ENCODE measurements at places on chromosomes 16 and 17.

GRCh38 chr16:18049547-18050133 is 286.9 kb downstream of the NPIPA8 start:
- DNase-seq = no peak

- DNase-seq = peak; percentile 90
These were observed at the start of the genes PRMT7 and SLC7A6OS for GRCh38 chr16:68310774-68311511. Gene PRMT7 (plus strand): TSS chr16:68311019. CDS start chr16:68315980, 4,961 bp downstream. Gene SLC7A6OS (minus strand): TSS chr16:68310946. CDS start chr16:68310926, 20 bp downstream.

GRCh38 chr17:49647256-49647585 is 30.7 kb downstream of the SPOP start:
- DNase-seq = no peak

DNA sequence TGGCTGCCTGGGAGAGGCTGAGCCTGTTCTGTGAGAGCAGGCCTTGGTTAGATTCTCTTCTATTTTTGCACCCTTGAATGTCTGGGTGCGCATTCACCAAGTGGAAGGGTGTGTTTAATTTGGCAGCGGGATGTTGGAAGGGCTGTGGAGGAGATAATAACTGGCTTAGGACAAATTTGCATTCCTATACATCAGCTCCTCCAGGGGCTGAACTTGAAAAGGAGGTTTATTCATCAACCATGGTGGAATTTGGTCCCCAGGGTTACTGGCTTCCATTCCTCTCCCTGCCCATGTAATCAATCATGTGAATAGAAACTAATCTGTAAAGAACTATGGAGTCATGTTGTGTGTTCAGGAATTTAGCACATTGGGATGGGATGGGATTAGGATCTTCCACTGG is 100.2 kb upstream of the FOXF1 start:
- DNase-seq = no peak

DNA sequence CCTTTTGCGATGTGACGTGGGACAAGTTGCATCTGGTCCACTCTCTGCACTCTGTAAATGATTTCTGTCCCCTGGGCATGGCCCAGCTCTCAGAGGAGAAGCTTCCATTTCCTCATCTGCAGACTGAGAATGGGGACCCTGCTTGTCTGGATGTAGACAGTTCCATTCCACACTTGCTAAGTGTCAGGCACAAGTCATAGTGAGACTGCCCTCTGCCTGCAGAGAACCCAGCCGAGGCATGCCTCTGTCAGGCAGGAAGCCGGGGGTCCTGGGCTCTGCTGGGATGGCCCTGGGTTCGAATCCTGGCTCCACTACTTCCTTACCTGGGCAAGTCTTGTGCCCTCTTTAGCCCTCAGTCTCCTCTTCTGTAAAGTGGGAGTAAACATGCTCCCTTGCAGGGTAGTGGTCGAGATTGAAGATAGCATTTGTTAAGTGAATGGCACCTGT is 4.1 kb downstream of the MAP2K3 start:
- DNase-seq = no peak

DNA sequence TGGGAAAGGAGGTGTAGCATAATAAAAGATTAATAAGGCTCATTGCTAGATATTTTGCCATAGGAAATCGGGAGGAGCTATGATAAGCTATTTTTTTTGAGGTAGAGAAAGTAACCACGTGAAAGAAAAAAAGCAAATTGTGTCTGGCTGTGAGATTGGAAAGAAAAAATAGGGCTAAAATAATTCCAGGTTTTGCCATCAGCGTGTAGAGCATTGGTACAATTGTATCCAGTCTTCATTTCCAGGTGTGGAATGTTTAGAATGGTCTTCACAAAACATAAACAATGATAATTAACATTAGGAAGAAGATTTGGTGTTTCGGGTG is 1.1 kb downstream of the TANC2 start:
- DNase-seq = no peak

DNA sequence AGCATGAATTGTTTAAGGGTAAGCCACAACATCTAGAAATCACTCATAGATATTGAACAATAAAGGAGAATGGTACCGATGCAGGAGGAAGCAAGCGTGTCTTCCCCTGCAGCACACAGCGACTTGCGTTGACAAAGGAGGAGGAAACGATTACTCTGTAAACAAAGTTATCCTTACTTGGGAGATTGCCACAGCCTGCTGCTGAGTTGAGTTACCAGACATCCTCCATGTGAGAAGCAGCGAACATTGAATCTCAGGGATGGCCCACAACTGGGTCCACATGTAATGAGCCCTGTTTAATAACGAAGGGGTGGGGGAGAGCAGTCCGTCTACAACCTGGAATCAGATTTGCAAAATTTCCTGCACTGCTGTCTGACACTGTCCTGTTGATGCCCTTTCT is 27.7 kb downstream of the CLUH start:
- DNase-seq = peak; percentile 20

DNA sequence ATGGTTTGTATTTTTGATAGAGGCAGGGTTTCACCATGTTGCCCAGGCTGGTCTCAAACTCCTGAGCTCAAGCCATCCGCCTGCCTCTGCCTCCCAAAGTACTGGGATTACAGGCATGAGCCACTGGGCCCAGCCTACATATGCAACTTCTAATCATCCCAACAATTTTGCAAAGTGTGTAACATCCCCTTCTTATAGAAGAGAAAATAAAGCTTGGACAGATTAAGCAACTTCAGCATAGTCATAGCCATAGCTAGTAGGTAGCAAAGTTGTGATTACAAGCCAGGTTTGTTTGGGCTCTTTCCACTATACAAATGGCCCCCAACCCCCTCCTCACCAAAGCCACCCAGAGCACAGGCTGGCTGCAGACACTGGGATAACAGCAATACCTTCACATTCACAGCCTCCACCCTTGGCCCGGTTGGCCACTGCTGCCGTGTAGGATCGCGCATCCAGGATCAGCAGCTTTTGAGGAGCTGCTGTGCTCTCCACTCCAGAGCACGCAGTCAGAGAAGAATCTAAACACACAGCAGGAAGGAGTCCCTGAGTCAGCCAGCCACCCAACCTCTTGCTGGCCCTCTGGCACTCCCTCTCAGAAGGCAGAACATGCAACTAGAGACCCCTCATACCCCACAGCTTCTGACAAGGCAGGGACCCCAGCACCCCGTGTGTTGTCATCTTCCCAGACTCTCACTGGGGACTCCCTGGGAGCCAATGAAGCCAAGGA is 7.9 kb downstream of the MTMR4 start:
- peak; percentile 46 for DNase-seq

DNA sequence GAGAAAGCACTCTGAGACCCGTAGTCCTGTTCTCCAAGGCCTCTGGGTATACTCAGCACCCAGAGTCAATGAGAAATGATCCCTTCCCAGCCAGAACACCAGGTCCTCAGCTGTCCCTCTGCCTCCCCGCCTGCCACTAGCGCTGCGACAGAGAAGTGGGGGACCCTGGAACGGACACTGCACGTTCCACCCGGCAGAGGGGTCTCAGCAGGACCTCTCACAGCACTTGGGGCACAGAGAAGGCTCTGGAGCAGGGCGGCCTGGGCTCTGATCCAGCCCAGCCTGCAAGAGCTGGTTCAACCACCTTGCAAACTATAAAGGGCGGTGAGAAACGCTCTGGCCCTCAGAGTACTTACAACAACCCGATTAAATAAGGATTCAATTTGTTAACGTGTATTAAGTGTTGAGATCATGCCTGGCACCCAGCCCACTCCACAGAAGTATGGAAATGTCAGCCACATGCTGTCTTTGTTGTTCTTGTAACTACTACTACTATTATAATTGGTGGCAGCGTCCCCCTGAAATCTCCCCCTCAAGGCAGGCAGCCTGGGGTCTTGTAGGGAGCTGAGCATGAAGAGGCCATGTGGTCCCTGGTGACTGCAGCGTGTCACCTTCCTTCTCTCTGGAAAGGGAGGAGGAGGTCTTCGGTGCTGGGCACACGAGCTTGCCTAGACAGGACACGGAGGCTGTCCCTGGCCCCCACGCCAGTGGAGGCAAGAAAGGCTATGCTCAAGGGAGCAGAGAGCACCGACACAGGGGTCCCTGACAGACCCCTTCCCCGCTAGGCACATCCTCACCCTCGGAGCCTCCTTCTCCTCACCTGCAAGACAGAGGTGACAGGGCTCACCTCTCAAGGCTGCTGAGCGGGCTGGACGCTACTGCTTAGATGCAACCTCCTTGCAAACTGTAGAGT is 2.4 kb downstream of the OSGIN1 start:
- peak; percentile 47 for DNase-seq

DNA sequence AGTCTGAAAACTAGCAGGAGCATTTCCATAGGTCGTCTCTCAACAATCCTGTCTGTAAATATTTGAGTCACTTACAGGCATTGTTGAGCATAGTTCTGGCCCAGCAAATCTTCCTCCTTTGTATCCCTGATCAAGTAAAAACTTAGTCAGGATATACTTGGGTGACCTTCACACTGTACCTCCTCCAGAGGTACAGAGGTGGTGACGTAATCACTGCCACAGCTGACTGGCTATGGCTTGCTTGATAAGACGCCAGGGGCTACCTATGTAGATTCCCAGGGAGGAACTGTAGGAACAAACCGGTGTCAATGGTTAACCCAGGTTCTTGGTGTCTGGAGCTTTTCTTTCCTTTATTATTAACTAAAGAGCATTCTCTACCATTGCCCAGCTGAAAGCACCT is at the start of gene KCNJ16:
TSS of gene KCNJ16 (plus strand) at position 270 of the 400 bp plus-strand sequence. CDS start 56,863 bp downstream, outside the sequence.
- DNase-seq = no peak

DNA sequence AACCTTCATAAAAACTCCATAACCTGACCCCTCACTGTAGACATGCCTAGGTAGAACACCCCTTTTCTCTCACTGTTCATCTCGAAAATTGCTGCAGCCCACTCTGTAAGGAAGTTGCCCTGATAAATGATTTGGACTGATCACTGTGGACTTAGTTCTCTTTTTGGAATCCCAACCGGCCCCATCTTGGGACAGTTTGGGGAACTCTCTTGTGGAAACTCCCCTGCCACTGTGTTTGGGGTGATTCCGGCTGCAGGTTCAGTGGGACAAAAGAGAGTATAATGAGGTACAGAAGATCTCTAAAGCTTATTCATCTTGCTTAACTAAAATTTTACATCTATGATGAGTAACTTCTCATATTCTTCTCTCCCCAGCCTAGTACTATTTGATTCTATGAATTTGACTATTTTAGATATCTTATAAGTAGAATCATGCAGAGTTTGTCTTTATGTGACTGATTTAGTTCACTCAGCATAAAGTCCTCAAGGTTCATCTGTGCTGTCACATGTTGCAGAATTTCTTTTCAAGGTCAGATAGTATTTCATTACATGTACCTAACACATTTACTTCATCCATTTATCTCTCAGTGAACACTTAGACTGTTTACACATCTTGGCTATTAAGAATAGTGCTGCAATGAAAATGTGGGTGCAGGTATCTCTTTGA is 84.9 kb downstream of the ABCA8 start:
- DNase-seq = no peak

- DNase-seq = no peak
These were observed 856.7 kb downstream of the CDH8 start for GRCh38 chr16:61179561-61179960.

DNA sequence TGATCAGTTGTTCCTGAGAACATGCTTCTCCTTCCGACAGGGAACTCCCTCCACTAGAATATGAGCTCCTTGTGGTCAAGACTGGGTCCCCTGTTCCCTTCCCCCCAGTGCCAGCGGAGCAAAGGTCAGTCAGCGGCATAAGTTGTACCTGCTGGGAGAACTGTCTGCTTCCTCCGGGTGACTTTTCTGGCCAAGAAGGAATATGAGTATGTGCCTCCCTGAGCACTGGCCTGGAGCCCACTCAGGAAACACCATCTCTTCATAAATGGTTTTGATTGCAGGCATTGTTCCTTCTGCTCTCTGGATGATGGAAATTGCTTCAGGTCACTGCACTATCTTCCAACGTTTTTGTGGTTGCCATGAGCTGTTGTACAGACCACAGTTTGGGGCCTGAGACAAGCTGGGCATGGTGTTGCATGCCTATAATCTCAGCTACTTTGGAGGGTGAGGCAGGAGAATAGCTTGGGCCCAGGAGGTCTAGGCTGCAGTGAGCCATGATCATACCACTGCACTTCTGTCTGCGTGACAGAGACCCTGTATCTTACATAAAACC is 2.9 kb upstream of the P4HB start:
- no peak for DNase-seq

DNA sequence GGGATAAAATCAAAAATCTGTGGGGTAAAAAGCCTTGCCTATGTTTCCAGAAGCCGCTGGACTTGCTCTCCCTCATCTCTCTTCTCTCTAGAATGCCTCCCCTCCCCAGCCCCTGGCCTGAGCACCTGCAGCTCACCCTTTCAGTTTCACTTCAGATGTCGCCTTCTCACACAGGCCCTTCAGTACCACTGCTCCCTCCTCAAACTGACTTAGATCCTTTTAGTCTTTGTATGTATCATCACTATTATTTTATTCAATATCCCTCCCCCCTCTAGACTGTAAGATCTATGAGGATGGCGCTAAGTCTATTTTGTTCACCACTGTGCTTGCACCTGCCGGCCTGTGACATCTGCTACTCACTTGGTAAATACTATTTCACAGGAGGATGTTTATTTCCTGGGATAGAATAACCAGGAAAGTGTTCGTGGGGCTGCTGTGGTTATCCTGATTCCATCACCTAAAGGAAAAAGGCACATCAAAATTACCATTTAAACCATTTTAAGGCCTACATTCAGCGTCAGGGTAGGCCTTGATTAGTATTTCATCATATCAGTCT is 122.3 kb downstream of the MRTFB start:
- DNase-seq = no peak

DNA sequence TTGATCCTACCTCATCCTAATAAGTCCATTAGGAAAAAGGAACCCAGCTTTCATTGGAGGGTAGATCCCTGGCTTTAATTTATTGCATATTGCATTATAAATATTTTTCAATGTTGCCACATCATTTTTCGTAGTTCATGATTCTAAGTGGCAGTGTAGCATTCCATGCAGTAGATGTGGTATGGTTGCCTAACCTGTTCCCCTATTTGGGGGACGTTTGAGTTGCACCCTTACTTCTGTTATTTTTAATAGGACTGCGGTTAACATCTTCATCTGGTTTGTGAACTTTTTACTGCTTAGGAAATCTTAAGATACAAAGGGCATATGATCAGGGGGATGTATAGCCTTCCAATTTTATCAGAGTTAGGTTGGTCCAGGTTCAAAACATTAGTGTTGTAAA is 5.4 kb downstream of the SCPEP1 start:
- no peak for DNase-seq

DNA sequence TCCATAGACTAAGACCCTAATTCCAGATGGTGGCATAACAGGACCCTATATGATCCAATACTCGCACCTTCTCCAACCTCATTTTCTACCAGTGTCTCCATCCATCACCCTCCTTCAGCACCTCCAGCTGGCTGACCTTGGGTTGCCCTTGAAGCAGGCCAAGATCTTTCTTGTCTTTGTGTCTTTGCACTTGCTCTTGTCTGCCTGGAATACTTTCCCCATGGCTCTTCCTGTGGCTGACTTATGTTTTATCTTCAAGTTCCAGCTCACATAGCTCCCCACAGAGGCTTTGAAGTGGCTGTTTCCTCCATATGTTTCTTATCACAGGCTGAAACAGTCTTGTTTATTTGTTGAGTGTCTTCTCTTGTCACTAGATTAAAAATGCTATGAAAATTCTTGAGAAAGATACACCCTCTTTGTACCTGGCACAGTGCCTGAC is 29.6 kb upstream of the MMD start:
- peak; percentile 69 for DNase-seq

Measured in astrocyte of the spinal cord (primary cell).